Thoracic aorta (tissue), 2 donors: ENCODE measurements at places on chromosomes 4 and X.

DNA sequence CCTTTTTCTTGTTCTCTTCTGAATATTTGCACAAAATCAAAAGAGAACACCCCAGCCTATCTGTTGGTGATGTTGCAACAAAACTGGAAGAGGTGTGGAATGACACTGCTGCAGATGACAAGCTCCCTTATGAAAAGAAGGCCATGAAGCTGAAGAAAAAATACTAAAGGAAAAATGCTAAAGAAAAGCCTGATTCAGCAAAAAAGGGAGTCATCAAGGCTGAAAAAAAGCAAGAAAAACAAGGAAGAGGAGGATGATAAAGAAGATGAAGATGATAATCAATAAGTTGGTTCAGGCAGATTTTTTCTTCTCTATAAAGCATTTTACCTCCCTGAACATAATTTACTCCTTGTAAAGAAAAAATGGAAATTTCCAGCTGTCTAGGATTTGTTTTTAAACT, 1538.8 kb downstream of the RPA4 start:
- no peak overlapping the region for H3K4me3 ChIP-seq
- no peak overlapping the region for H3K27ac ChIP-seq
- no peaks in the 10 kb centered on the region for H3K36me3 ChIP-seq
- H3K27me3 ChIP-seq, result no peaks in the 10 kb centered on the region

DNA sequence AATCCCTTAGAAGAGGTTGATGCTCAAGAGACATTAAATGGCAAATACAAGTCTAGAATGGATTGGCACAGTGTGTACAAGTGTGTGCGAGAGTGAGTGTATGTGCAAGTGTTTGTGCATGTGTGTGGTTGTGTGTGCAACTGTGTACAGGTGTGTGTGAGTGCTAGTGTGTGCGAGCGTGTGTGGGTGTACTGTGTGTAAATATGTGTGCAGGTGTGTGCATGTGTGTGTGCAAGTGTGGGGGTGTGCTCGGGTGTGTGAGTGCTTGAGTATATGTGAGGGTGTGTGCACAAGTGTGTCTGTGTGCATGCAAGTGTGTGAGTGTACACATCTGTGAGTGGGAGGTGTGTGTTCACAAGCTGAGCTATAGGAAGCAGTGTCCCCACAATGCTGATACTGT, 5.9 kb downstream of the TREX2 start:
- no peak overlapping the region for H3K27ac ChIP-seq
- DNase-seq, result no peak
- no peak overlapping the region for H3K4me3 ChIP-seq

DNA sequence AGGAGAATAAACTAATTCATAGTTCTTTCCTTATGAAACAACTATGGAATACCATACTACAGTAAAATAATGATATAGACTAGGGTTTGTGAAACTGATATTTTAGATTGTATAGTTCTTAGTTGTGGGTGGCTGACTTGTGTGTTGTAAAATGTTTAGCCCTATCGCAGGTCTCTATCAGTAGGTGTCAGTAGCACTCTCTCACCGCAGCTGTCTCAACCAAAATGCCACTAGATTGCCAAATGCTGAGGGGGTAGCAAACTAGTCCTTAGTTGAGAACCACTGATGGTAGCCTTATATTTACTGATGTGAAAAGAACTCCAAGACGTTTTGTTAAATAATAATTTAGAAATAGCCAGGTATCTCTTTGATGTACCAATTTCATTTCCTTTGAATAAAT, 48.1 kb downstream of the RHOXF2B start:
- no peaks in the 10 kb centered on the region for H3K36me3 ChIP-seq
- no peak overlapping the region for H3K4me3 ChIP-seq
- no peak overlapping the region for H3K27ac ChIP-seq
- no peak for DNase-seq

DNA sequence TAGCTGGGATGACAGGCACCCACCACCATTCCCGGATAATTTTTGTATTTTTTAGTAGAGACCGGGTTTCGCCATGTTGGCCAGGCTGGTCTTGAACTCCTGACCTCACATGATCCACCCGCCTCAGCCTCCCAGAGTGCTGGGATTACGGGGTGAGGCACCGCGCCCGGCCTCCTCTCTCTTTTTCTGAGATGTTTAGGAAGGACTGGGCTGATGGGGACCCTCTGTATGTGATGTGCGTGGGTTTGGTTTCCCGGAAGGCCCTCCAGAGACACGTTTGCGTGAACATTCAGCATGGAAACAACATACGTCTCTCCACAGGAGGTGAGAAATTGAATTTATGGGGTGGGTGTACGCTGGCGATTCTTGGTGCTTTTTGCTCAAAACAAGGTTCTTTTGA, 18.6 kb downstream of the SHOX start:
- H3K4me3 ChIP-seq, result no peak overlapping the region
- H3K36me3 ChIP-seq, result no peaks in the 10 kb centered on the region
- no peak for DNase-seq
- no peak overlapping the region for H3K27ac ChIP-seq

GRCh38 chrX:13369256-13370030, 49.6 kb upstream of the ATXN3L start:
- no peaks in the 10 kb centered on the region for H3K36me3 ChIP-seq
- no peak overlapping the region for H3K27ac ChIP-seq
- H3K4me3 ChIP-seq, result no peak overlapping the region
- H3K27me3 ChIP-seq, result no peaks in the 10 kb centered on the region
- DNase-seq, result no peak
- no peaks in the 10 kb centered on the region for H3K4me1 ChIP-seq

GRCh38 chrX:151711787-151712186, 4.0 kb upstream of the FATE1 start:
- no peak overlapping the region for H3K27ac ChIP-seq
- no peaks in the 10 kb centered on the region for H3K27me3 ChIP-seq
- H3K4me1 ChIP-seq, result no peaks in the 10 kb centered on the region
